ENCODE measurements at places on chromosomes 1 and 21. TPM values are rescaled to one million over a fixed set of nuclear protein-coding genes. Genes with fewer than 3 reads are reported as not detected.

GRCh38 chr21:23471877-23472276, 2135.4 kb downstream of the MRPL39 start:
- no peak for DNase-seq

- no peak for DNase-seq
Measured at GRCh38 chr1:44513111-44513510, 108.1 kb downstream of the RNF220 start.

NTRK1 gene
- polyA plus RNA-seq = 3.9 TPM

SERPINC1 gene
- not detected for polyA plus RNA-seq

FCRL5 gene
- polyA plus RNA-seq = not detected

RHBG gene
- polyA plus RNA-seq = not detected
